ENCODE measurements at places on chromosomes 3 and 15. TPM values are rescaled to one million over a fixed set of nuclear protein-coding genes. Genes with fewer than 3 reads are reported as not detected.

Gene THRB
- total RNA-seq, result 0.86 TPM

Gene EPHB3
- total RNA-seq, result not detected

Gene C3orf70
- not detected for total RNA-seq

Gene WDR82
- 94.0 TPM for total RNA-seq

Gene UQCRC1
- total RNA-seq, result 99.9 TPM

Gene CAMK2N2
- total RNA-seq, result 0.29 TPM

Gene GHRL
- total RNA-seq, result 2.8 TPM

Gene CLDN16
- not detected for total RNA-seq

Gene DNAH1
- 47.2 TPM for total RNA-seq

Gene ERICH6
- not detected for total RNA-seq

Gene MUC20
- total RNA-seq, result 15.6 TPM

Gene KIF9
- total RNA-seq, result 1.3 TPM

Gene RBPMS2
- 0.32 TPM for total RNA-seq

Gene CCDC39
- not detected for total RNA-seq

Gene ADCY5
- total RNA-seq, result not detected

Gene MESP2
- not detected for total RNA-seq

Gene BLM
- 17.4 TPM for total RNA-seq

Gene PLA2G4D
- not detected for total RNA-seq

Gene VGLL3
- total RNA-seq, result not detected
